Amygdala (tissue), 56 donors: ENCODE measurements at places on chromosomes 13 and 19.

DNA sequence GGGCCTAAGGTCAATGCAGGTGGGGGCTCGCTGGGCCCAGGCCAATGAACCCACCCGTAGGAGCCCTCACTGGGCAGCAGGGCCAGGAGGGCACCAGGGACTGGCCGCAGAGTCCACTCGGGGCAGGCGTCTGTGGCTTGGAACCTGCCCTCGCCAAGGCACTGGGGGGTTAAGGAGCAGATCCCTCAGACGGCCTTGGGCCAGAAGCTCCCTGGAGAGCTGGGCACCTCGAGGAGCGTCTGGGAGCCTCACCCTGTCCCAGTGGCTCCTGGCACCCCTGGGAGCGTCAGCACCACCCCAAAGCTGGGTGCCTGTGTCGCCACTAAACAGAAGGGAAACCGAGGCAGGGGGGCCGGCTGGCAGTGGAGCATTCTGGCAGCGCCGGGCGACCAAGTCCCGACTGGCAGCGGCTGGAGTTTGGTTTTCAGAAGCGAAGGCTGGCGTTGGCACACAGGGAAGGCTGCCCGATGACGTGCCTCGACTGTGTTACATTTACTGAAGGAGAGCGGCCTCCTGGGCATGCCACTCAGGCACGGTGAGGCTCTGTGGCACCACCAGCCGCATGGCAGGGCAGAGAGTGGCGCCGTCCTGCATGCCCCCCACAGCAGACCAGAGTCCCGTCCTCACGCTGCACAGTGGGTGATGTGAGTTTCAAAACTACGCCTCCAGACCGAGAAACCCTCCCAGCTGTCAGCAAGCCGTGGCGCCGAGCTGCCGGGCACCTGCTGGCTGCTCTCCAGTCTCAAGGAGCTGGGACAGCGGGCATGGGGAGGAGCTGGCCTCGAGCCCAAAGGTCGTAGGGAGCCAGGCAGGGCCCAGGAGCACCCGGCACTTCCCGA lies 9.2 kb upstream of the MEX3D start:
- no peak for DNase-seq

- no peak for DNase-seq
These were observed 194.4 kb downstream of the KCNRG start for GRCh38 chr13:50209631-50210030.

- DNase-seq, result no peak
These were observed 1.9 kb downstream of the ZNF606 start for GRCh38 chr19:58000677-58001076.

- no peak for DNase-seq
These were observed 12.7 kb upstream of the NUMBL start for GRCh38 chr19:40703029-40703755.

DNA sequence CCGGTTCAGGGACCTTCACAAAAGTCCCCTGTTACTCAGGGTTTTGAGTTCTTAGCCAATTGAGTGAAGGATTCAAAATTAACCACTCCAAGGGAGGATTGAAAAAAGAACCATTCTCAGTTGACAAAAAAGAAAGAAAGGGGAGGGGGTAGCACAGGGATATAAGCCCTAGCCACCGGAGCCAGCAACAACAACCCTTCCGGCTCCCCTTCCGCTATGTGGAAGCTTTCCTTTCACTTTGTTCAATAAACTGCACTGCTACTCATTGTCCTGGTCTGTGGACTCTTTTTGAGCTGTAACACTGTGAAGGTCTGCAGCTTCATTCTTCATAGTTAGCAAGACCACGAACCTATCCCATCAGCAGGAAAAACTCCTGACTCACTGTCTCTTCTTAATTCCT lies 1488.1 kb upstream of the PRR20A start:
- no peak for DNase-seq

DNA sequence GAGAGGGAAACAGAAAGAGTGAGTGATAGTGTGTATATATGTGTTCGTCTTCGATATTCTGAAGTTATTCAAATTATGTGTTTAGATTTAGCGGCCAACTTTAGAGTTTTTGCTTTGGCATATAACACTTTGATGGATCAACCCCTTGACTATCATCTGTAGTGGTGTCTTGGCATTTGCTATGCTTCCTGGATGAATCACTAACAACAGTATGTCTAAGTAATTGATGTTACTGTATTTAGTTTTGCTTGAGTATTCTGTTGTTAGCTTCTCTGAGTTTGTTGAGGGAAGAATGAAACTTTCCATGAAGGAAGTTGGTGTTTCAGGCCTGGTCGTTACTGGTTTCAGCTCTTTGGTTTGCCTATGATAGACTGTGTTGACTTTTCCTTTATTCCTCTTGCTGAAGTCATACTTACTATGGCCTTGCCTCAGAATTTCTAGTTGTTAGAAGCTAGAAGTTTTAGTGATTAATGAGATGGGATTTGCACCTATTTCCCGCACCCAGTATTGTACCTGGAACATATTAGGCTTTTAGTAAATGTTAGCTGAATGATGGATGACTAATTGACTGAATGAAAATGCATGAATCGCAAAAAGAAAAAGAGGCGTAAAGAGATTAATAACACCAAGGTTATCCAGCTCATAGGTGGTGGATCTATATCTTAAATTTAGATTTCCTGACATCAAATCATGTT lies 20.7 kb downstream of the NDFIP2 start:
- no peak for DNase-seq

DNA sequence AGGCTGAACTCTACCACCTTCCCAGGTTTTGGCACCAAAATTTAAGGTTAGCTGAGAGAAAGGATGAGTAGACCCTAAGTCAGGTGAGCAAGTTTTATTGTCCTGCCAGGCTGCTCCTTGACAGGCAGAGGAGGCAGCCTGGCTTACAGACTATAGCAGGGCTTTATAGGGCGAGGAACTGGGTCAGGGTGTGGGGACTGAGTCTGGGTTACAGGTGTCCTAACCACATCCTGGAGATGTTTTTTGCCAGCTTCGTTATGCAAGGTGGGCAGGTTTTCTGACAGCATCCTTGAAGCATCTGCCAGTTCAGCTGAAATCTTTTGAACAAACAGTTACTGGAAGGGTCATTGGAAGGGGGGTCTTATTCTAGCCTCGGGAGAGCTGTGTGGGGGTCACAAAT lies 905.7 kb upstream of the SLITRK5 start:
- DNase-seq, result no peak

DNA sequence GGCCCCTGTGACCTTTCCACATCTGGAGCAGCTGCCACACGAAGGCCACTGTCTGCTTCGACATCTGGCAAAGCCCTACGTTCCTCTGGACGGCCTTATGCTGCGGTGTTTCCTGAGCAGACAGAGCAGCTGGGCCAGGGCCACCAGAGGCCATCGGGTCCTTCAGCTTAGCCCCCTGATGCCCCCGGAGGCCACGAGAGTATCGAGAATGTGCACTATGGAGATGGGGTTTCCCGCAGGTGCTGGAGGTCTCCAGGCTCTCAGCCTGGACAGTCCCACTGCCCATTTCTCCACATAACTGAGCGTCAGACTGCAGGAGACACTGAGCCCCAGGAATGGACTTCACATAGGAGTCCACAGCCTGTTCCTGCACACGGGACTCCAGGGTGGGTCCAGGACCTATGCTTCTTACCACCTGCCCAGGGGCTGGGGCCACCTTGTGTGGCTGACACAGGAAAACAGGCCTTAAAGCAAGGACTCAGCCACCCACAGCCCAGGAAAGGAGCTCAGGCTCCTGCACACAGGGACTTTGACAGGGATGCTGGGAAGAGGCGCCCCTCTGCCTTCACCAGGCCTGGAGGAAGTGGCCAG lies 80.7 kb downstream of the SLC7A1 start:
- no peak for DNase-seq

DNA sequence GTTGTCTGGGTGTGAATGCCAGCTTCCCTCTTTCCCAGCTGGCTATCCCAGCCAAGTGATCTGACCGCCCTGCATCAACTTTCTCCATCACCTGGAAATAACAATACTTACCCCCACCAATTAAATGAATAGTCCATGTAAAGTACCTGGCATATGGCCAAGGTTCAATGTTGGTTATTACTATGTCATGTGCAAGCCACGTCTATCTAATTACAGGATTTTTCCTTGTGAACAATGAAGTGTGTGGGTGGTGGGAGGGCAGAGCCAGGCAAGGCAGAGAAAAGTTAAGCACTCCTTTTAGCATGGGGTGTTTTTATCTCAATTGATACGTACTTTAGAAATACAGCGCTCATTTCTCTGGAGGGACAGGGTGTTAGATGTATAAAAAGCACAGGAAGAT lies 121.1 kb downstream of the NHLRC3 start:
- no peak for DNase-seq

DNA sequence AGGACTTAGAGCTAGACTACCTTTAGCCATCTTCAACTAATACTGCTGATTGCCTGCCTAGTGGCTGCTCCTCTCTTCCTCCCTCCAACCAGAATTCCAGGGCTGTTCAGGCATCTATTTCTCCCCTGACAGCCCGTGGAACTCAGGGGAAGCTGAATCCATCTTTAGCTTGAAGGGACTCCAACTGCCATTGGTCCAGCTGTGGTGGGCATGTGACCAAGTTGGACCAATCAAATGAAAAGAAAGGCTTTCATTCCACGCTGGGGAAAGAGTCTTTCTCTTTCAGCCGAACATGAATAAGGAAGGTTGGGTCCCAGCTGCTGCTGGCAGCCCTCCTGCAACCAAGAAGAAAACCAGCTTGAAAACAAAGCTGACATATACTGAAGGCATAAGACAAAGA lies 168.5 kb upstream of the OBI1 start:
- no peak for DNase-seq

DNA sequence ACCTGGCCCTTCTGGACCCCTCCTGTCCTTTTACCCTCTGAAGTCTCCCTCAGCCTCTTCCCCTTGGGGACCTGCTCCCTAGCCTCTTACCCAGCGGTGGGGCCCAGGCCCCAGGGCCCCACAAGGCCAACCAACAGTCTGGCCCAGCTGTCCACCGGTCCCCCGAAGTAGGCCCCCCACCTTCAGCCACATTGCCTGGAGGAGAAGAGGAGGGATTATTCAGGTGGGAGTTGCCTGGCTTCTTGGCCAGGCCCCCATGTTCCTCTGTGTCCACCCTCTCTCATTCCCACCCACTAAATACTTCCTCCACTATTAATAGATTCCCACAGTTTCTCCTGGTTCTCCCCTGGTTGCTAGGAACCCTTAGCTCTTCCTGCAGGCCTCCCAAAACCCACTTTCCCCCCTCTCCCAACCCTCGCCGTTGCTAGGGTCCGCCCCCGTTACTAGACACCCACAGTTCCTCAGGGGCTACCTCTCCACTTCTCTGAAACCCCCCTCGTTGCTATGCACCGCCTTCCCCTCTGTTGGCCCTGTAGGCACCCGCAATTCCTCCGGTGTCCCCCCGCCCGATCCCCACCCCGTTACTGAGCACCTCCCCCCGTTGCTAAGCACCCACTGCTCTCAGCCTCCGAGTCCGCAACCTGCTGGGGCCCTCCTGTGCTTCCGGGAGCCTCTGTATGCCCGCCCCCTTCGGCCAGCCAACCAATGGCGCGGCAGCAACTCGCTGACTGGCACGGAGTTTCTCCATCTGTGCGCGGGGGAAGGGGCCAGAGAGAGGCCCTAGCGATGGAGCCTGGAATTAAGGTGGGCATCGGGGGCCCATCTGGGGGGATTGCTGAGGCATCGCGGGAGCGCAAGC lies 2.0 kb downstream of the COQ8B start:
- peak; percentile 87 for DNase-seq

DNA sequence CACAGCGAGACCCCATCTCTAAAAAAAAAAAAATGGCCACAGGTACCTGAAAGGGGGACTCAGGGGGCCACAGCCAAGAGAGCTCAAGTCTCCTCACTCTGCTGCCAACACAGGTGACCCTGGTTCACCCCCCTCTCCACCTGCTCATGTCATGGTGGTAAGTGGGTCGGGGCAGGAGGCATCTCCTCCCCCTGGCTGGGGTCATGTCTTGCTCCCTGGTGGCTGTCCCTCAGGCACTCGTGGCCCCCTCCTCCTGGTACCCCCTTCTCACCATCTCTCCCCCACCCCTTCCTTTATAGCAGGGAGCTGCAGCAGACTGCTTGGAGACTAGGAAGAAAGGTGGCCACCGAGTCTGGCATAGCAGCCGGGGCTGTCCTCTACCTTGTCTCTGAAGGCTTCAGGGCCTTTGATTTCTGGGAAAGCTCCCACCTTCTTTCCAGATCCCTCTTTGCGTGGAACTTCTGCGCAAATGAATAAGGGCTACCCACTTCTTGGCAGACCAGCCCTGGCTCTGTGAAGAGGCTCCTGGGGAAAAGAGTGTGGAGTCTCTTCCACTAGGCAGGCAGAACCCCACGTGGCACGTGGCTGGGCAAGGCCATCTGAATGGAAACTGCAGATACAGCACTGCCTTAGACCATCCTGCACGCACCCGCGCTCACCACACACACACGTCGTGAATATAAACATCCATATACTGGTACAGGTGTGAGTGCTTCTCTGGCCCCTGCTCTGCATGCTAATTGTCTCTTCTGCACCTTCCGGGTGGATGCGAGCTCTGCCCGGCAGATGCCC lies 20.1 kb upstream of the MIER2 start:
- DNase-seq, result no peak
